ENCODE measurements at places on chromosomes 4 and X.
A peak's percentile ranks its signal among the peaks of the same experiment; 100 is the strongest.

DNA sequence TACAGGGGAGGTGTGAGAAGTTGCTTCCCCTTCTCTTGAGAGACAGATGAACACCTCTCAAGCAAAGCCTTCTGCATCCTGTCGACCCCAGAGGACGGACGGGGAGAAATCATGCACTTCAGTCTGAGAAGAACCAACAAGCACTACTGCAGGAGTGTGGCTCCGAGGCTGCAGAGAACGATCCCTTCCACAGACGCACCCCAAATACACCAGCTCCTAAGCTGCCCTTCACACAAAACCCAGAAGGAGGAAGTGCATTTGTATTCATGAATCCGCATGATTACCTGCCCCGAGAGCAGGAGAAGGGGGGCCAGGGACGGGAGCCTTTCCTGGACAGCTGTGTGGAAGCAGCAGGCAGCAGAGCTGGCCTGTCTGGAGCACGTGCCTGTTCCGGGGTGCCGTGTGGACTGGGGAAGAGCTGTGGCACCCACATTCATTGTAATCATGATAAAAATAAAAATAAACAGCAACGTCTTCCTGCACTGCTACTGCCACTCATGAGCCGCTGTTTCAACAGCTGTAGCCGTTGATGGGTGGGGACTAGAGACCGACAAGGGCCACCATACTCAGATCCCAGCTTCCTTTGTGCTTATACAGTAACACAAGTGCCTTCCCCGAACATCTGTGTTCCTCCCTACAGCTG lies 42.9 kb downstream of the ACSL1 start:
- no peak for DNase-seq

DNA sequence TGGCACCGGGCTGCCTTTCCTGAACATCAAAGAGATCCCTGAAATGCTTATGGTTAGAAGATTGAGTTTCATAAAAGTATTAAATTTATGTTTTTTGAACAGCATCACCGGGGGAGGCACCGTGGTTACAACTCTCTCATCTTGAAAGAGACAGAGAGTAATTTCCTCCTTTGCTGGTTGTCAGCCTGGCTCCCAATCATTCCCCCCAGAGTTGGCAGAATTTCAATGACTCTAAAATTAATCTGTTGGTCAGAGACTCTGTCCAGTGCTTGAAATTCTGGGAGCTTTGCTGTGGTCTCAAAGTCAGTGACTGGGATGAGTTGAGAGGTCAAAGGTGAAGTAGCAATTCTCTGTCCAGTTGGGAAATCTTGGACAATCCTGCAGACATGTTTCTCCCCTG lies 135.9 kb downstream of the RAB28 start:
- no peak for DNase-seq

- DNase-seq, result peak; percentile 35
Observed at GRCh38 chr4:48315728-48316630, 25.4 kb upstream of the SLAIN2 start.

DNA sequence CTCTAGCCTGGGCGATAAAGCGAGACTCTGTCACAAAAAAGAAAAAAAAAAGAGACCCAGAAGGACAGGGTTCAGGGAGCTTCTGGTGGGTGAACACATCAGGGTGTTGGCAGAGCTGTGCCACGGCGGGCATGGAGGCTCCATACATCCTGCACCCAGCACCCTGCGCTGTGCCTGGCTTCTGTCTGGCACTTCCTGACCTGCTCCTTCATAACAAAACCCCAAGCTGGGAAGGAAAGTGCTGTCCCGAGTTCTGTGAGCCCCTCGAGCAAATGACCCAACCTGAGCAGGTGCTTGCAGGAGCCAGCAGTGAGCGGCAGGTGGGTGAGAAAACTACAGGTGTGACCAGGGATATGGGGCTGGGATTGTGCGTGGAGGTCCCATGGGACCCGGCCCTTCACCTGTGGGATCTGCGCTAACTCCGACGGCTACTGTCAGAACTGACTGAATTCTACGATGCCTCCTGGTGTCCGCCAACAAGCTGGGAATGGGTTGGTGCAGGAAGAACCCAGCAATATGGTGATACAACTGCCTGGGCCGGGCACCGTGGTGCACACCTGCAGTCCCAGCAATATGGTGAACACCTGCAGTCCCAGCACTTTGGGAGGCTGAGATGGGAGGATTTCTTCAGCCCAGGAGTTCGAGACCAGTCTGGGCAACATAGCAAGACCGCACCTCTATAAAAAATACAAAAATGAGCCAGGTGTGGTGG lies 18.9 kb downstream of the ASMTL start:
- DNase-seq, result no peak

DNA sequence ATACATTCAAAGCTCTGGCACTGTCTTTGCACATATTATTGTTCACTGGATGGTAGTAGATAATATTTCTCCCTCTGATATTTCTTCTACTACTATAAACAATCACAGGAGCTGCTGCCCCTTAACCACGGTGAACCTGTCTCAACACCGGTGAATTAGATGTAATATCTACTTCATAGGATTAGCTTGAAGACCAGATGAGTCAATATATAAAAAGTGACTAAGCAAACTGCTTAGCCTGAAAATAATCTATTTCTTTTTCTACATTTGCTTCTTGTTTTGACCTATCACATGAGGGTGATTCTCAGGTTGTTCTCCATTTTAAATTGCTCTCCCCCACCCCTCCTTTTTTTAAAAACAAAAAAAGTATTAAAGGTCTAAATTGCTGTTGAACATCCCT lies 645.5 kb downstream of the ANKRD50 start:
- no peak for DNase-seq

- no peak for DNase-seq
Observed at GRCh38 chr4:55074386-55074785, 51.0 kb downstream of the KDR start.

GRCh38 chr4:113013751-113014150 lies 35.7 kb upstream of the ANK2 start:
- DNase-seq, result no peak

Measured in DMS 273 treated with DMSO at 0.1 percent for 48 hours (cell line).